SK-N-MC (cell line): ENCODE measurements at places on chromosomes 7 and 10.

DNA sequence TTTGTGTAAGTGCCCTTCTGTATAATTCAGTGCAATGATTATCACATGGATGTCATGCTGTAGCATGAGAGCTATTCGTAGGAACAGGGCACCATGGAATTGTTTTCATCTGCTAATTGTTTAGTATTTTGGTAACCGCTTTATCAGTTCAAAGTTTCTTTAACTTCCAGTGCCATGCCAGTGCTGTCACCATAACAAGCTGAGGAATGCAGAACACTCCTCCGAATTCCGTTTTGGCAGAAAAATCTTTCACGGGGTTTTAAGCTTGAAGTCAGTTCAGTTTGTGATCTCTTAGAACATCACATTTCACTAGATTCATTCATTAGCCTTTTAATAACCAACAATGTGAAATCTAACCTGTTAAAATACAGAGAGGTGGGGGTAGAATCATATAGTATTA is 117.2 kb upstream of the SEMA3C start:
- no peak for DNase-seq

DNA sequence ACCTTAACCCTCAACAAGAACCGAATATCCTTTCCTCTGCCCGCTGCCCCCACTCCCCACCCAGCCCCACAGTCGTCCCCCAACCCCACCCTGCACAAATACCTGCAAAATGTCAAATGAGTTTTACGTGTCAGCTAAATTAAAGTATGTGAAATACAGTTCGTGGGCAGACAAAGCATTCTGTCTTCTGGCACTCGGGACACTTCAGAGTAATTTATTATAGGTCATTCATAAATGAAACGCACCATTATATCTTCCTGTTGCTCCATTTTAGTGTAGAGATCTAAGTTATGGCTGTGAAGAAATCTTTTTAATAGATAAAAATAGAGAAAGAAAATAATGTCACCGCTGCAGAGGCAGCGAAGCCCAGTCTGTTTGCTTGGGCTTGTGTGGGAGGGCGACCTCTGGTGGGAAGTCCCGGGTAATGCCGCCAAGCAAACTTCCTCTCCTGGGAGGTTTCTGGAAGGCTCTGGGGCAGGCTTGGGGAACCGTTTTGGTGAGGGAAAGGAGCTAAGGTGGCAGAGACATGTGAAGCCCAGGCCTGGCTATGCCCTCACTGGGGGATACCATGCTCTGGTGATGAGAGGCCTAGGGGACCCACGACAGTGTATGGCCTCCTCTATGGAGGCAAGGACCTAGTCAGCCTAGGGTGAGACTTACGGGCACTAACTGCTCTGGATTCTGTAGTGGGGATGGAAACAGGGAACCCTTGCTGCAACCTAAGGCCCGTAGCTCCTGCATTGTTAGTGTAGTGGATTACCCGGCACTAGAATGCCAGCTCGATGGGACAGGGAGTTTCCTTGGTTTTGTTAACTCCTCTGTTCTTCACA is 604.9 kb downstream of the LRMDA start:
- no peak for DNase-seq

DNA sequence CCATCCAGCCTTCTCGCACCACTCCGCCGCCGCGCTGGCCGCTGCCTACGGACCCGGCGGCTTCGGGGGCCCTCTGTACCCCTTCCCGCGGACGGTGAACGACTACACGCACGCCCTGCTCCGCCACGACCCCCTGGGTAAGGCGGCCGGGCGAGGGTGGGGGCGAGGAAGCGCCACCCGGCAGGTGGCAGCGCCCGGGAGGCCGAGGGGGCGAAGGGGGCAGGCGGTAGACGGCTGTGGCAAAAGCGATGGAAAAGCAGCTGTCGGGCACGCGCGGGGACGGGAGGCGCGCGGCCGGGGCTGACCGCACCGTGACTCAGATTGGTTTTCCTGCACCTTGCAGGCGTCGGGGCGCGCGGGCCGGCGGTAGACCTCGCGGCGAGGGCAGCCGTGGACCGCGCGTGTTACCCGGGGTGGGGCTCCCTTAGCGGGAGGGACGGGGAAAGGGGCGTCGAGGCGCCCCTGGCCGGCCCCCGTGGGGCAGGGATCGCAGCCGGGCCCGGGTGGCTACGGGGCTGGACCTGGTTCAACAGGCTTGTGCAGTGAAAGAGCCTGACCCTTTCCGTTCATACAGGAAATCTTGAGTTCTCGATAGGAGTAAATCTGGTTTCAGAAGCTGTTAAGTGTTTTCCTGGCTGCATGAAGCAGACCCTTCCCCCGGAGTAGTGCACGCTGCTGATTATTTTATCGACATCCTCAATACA is 608 bp downstream of the HHEX start:
- DNase-seq, result no peak

- DNase-seq, result no peak
Observed at GRCh38 chr7:91383053-91383904, 119.0 kb downstream of the FZD1 start.

DNA sequence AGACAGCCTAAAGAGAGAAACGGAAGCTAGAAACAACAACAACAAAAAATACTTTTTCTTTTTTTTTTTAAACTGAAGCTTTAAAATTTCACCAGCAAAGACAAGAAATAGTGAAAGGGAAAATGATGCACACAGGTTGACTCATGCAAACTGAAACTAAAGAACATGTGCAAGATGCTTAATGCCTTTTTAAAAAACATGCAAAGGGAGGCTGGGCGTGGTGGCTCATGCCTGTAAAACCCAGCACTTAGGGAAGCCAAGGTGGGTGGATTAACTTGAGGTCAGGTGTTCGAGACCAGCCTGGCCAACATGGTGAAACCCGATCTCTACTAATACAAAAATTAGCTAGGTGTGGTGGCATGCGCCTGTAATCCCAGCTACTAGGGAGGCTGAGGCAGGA is 15.1 kb upstream of the CUBN start:
- no peak for DNase-seq
